ENCODE measurements at places on chromosomes 2 and 18.

- DNase-seq = no peak
These were observed 23.5 kb upstream of the PMAIP1 start for GRCh38 chr18:59876310-59876626.

DNA sequence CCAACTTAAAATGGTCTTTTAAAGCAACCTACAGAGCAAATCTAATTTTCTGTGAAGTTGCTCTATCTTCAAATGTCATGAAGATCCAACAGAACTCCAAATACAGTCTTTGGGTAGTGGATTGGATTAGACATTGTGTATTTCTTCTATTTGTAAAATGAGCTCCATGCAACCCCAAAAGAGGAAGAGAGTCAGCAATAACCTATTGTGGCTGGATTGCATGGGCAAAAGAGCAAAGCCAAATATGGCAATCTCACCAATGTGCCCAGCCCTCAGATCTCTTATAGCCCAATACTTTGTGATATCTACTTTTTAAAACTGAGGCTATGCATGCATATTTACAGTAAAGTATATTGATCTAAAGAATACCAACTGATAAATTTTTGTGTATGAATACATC, 146.3 kb downstream of the TXNL1 start:
- DNase-seq = no peak

GRCh38 chr2:226320076-226320948, 479.3 kb downstream of the IRS1 start:
- no peak for DNase-seq

DNA sequence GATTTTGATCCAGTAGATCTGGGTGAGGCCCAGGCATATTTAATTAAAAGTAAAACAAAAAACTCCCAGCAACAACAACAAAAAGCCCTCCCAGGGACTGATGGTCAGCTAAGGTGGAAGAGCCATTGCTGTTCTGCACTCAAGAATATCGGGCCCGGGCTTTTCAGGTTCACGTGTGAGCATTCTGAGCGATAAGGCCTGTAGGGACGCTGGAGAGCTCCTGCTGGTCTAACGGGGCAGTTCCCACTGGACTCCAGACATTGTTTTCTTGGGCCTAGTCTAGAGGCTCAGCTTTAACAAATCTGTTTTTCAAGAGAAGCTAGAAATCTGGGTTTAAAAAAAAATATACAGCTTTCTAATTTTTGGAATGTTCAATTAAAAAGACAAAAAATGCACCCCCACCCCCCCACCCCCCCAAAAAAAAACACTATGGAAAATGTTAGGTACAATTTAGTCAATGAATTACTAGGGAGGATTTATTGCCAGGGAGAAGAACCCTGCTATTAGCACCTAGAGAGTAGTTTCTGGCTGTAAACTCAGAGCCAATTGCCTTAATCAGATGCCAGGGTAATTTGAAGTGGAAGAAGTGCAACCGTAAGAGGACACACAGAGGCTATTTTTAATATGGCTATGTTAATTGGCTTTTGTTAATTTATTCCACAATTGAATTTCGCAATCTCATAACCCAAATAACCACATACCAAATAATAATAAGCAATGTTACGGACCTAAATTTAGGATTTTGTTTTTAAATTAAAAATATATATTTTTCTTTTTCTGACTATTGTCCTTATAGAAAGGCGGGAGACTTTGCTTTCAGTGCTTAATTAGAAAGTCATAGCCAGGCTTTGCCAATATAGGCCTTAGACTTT, 78.9 kb downstream of the MAP4K4 start:
- no peak for DNase-seq

DNA sequence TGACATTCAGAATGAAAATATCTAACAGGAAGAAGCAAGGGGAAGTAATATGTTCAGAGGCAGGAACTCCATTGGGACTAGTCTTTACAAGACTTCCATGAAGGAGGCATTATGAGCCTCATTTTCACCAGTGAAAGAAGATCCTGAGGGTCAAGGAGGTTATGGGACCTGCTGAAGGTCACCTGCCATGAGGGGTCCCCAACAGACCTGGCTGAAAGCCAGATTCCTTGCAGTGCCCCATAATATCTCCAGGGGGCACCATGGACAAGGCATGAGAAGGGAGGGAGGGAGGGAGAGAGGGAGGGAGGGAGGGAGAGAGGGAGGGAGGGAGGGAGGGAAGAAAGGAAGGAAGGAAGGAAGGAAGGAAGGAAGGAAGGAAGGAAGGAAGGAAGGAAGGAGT, 27.9 kb downstream of the XDH start:
- no peak for DNase-seq
